ENCODE measurements at places on chromosomes 11 and 22.

DNA sequence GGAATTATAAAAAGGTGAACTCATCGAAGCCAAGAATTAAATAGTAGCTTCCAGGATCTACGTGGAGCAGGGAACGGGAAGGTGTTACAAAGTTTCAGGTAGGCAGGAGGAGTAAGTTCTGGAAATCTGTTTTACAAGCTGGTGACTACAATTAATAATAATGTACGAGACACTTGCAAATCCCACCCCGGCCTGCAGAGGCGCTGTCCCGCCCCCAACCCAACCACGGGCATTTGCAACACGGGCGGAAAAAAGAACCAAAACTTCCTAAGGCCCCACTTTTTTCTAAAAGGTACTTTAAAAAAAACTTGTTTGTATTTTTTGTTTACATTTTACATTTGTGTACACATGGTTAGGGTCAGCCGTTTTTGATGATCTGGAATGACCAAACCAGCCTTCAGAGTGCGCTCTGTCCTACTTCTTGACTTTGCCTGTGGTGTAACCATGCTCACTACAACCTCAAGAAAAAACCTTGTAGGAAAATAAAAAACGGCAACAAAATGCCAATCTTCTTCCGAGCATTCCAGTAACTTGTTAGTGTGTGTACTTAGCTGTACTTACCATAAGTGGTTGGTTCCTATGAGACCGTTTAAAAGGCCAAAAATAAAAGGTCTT, 449.6 kb upstream of the B3GAT1 start:
- no peak for DNase-seq

GRCh38 chr22:47114813-47115517, 352.5 kb downstream of the TBC1D22A start:
- no peak for DNase-seq

- DNase-seq = no peak
Observed at GRCh38 chr11:1925373-1926155, 6.1 kb downstream of the TNNT3 start.

- DNase-seq = no peak
Observed at GRCh38 chr22:20994902-20995241, 7.0 kb downstream of the THAP7 start.

DNA sequence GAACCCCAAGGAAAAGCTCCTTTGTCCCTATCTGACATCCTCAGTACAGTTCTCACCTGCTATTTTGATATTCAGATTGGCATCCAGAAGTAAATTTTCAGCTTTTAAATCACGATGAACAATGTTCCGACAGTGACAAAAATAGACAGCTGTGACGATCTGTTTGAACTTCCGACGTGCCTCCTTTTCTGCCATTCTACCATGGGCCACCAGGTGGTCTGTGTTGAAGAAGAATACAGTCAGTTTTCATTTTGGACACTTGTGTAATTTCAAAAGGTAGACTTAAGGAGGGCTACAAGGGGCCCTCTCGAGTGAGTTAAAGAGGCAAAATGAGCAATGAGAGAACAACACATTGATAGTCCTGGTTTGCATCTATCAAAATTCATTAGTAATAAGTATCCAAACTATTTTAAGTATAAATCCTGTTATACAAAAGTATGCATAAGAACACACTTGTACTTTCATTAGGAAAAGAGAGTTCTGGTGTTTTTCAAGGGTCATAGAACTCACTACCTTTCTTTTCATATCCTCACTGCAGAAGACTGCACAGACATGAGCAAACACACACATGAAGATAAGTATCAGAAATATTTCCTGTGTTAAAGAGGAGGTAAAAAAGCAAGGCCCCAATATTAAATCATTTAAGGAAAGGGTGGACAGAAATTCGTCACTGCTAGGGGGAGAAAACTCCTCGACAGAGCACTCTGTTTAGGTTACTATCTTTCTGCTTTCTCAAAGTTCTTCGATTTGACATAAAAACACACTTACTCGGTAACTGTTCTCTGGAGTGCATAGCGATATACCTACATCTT, 89.9 kb upstream of the APOA1 start:
- no peak for DNase-seq

- no peak for DNase-seq
Observed at GRCh38 chr11:47178737-47179654, 2.3 kb upstream of the ARFGAP2 start.

DNA sequence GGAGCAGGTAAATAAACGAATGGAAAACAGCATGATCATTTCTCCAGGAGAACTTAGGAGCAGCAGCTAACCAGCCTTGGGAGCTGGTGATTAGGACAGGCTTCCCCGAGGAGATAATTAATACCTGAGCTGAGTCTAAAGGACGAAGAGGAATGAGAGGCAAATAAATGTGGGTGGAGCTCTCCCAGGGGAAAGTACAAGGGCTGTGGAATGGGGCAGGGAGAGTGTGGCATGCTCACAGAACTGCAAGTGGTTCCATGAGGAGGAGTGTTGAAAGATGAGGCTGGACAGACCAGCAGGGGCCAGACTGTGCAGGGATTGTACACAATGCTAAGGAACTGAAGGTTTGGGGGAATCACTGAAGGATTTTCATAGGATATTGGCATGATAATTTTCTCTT, 14.2 kb upstream of the TLCD5 start:
- DNase-seq = no peak

All from occipital lobe (tissue), 3 donors.